ENCODE measurements at places on chromosomes 5 and 9. TPM values are rescaled to one million over a fixed set of nuclear protein-coding genes. Genes with fewer than 3 reads are reported as not detected.

DNA sequence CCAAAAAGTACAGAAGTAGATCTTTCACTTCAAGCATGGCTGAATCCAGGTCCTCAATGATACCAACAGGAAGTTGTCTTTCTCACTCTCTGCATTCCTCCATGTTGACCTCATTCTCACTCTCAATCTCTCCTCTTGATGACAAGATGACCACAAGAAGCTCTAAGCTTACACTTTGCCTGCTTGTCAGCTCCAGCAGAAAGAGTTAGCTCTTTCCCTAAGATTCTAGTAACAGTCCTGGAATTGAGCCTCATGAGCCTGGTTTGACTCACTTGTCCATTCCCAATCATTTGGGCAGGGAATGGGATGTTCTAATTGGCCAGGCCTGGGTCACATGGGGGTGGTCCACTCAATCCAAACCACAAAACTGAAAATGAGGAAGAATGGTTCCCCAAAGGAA is 3.3 kb upstream of the CLTA start:
- no peak overlapping the region for H3K27ac ChIP-seq
- H3K27me3 ChIP-seq = no peaks in the 10 kb centered on the region
- H3K4me3 ChIP-seq = no peak overlapping the region
- peaks cover 6% of the 10 kb centered on the region for H3K36me3 ChIP-seq
- DNase-seq = no peak

- no peaks in the 10 kb centered on the region for H3K27me3 ChIP-seq
- DNase-seq = no peak
- H3K36me3 ChIP-seq = peaks cover 36% of the 10 kb centered on the region
- peak overlapping the region; percentile 13 for H3K27ac ChIP-seq
Measured at GRCh38 chr5:43386960-43387362, 25.2 kb downstream of the CCL28 start.

Gene PNPLA7
- 3.6 TPM for total RNA-seq

Gene DEPDC1B
- 34.2 TPM for total RNA-seq

DNA sequence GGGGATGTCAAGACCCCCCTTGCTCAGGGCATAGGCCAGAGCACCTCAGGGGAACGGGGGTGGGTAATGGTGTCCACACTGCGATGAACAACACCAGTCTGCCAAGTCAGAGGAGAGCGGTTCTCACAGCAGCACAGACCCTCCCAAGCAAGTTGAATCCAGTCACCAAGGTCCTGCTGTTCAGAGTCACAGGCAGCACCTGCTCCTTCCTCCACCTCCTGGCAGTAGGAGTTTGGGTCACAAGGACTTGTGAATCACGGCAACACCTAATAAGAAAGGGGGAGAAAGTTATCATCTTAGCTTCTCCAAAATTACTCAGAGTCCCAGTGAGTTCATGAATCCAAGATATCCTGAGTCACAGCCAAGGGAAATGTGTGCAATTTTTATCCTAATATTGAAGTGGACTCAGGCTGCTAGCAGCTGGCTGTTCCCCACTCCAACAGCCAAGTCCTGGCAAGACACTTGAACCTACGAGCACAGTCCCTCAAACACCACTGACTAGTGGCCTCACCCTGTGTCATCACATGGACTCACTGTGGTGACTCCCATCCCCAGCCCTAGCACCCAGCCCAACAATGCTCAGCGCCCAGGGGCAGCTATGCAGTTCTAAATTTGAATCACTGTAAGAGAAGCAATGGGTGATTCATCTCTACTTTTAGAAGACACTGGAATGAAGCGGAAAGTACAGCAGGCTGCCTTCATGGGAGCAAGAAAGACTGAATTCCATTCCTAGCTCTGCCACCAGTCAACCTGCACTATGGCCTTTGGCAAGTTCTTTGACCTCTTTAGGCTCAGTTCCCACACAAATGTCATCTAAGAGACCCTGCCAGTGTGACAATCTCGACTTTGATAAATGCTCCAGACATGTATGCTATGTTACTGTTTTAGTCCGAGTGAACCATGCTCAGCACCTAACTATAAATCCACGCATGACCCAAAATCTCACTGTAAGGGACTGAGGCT is 113.7 kb downstream of the KLHL3 start:
- H3K4me1 ChIP-seq = no peaks in the 10 kb centered on the region
- H3K27me3 ChIP-seq = no peaks in the 10 kb centered on the region
- DNase-seq = no peak
- H3K4me3 ChIP-seq = no peak overlapping the region
- H3K27ac ChIP-seq = no peak overlapping the region
